ENCODE measurements at places on chromosomes 12 and 14.

- no peak for DNase-seq
These were observed 81.8 kb upstream of the CCDC198 start for GRCh38 chr14:57575482-57575881.

DNA sequence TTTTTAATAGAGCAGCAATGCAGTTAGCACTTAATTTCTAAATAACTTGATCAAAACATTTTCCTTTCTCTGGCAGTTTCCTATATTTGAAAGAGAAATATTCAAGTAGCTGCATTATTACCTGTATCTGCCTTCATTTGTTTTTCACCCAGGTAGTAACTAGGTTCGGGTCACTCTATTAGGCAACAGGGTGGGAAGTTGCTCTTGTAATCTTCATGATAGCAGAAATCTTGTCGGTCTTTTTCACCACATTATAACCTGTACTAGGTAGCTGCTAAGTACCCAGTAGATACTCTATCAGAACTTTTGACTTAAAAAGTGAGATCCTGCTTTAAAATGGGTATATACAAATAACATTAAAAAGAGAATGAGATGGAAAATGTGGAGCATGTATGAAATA lies 2.4 kb upstream of the PIK3C2G start:
- no peak for DNase-seq

DNA sequence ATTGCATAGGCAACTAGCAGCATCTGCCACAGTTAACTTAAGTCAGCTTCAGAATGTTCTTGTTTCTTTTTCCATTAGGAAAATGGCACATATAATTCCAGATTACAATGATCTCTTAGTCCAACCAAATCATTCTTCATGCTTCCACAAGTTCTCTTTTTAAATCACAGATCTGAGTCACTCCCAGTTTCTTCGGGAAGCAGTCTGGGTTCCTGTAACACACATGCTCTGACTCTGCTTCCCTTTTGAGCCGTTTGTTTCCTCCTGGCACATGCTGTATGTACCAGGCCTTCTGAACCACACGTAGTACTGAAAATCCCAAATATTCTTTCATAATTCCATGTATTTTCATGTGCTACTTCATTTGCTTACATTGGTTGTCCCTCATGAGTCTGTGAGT lies 388.8 kb upstream of the PDE3A start:
- DNase-seq, result no peak

GRCh38 chr14:102951799-102952198 lies 29.3 kb downstream of the AMN start:
- no peak for DNase-seq

GRCh38 chr12:44875954-44876543 lies at the start of gene NELL2:
NELL2 (minus strand) TSS chr12:44876315; CDS start chr12:44875869, 446 bp downstream.
- DNase-seq, result peak; percentile 76

DNA sequence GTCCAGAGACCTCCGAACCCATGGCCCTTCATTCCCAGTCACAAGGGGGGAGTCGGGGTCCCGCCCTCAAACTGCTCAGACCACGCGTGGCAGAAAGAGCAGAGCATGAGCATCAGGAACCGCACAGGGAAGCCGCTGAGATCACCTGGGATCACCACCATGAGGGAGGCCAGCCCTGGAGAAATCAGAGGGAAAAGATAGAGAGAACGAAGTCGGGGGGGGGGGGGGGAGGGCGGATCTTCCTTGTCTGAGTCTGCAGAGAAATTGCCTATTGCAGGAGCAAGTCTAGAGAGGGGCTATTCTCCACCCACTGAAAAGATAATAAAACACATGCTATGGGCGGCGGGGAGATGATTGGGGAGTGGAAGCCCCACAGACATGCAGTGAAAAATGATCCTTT lies 884 bp upstream of the TMEM132C start:
- DNase-seq, result no peak

DNA sequence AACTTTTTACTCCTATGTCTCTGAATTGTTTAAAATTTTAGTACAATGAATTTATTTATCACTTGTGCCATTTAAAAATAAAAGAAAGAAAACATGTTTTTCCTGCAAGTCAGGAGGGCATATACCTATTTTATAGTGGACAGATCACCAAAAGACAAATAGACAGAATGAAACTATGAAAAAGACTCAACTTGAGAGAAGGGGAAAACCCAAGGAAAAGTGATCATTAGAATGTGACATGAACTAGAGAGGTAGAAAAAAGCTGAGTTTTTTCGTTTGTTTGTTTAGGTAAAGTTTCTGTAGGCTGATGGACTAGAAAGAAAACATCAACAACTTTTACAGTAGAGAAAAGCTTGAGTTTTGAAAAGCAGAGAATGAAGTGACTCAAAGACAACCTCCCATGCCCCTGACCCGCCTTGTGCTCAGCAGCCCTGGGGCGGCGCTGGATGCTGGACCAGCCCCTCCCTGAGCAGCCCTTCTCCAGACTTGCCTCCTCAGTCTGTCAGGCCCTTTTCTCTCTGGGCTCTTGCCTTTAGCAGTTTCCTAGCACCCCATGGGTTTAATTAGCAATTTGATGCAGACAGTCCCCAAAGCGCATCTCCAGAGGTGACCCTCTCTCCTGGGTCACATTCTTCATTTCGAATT lies 95.1 kb upstream of the ARID2 start:
- DNase-seq, result no peak

GRCh38 chr12:131795690-131796410 lies 32.3 kb upstream of the MMP17 start:
- DNase-seq, result no peak

DNA sequence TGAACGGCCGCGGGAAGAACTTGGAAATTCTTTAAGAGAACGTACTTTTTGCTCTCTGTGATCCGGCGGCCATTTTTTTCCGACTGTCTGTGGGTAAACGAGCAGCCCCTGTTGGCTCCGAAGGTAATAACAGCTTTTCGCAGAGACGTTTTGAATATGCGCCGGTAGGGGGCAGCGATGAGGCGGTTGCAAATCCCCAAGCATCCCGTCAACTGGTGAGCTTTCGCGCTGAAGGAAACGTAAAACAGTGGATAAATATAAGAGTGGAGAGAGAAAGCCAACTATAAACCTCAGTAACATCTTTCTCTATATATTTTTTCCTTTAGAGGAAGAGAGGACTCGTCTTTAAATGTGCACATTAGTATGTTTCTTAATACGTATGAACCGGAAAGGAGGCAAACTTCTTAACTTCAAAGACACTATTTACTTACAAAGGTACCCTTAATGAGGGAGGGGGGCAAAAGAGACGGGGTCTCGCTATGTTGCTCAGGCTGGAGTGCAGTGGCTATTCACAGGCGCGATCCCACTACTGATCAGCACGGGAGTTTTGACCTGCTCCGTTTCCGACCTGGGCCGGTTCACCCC lies 9.6 kb upstream of the NEMF start:
- peak; percentile 91 for DNase-seq

DNA sequence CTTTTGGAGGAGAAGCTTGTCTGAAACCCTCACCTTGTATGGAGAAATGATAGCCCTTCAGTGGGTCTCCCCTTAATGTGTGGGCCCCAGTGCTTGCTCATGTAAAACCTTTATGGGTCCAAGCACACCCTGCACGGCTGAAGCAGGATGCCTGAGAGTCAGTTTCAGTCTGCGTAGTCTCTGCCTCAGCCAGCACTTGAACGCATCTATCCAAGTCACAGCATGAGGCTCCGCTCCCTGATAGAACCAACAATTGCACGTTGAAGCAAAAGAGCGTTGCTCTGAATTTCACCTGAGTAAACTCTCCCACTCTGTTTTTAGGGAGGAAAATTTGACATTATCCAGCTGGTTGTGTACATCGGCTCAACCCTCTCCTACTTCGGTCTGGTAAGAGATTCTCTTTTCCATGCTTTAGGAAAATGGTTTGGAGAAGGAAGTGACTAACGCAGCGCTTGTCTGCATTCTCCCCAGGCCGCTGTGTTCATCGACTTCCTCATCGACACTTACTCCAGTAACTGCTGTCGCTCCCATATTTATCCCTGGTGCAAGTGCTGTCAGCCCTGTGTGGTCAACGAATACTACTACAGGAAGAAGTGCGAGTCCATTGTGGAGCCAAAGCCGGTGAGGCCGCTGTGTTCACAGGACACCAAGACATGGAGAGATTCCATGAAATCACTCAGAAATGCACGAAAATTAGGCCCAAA lies 33.0 kb upstream of the P2RX4 start:
- no peak for DNase-seq
